ENCODE measurements at places on chromosomes 6 and 20. TPM values are rescaled to one million over a fixed set of nuclear protein-coding genes. Genes with fewer than 3 reads are reported as not detected.

Gene ASIP
- not detected for total RNA-seq

Gene MAK
- not detected for total RNA-seq

DNA sequence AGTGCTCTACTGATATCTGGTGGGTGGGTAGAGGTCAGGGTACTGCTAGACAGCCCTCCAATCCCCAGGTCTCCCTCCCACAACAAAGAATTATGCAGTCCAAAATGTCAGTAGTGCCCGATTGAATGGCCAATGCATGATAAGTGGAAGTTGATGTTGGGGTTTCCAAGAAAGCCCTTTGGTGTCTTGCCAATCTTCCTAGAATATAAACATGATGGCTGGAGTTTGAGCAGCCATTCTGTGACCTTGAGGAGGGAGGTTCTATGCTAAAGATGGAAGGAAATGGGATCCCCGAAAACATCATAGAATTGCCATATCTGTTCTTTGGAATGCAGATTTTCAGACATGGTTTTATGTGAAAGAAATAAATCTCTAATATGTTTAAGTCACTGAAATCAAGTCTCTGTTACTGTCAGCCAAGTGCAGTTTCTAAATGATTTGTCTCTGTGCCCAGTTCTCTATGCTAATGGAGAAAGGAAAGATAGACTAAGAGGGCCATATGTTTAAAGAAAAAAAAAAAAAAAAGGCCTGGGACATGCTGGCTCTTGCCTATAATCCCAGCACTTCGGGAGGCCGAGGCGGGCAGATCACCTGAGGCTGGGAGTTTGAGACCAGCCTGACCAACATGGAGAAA is 32.8 kb upstream of the PTPN1 start:
- H3K4me3 ChIP-seq, result no peak overlapping the region
- H3K27me3 ChIP-seq, result no peaks in the 10 kb centered on the region
- no peak overlapping the region for H3K27ac ChIP-seq
- no peaks in the 10 kb centered on the region for H3K36me3 ChIP-seq
- DNase-seq, result no peak

- no peaks in the 10 kb centered on the region for H3K27me3 ChIP-seq
- H3K4me3 ChIP-seq, result no peak overlapping the region
- peak overlapping the region; percentile 49 for H3K27ac ChIP-seq
- H3K4me1 ChIP-seq, result peaks cover 12% of the 10 kb centered on the region
- H3K36me3 ChIP-seq, result no peaks in the 10 kb centered on the region
Measured at GRCh38 chr20:48236000-48236970, 451.0 kb upstream of the SULF2 start.

GRCh38 chr20:38855356-38855755 is 49.9 kb downstream of the PPP1R16B start:
- H3K36me3 ChIP-seq, result no peaks in the 10 kb centered on the region
- H3K27me3 ChIP-seq, result no peaks in the 10 kb centered on the region
- peak overlapping the region; percentile 2 for H3K27ac ChIP-seq
- H3K4me1 ChIP-seq, result no peaks in the 10 kb centered on the region

DNA sequence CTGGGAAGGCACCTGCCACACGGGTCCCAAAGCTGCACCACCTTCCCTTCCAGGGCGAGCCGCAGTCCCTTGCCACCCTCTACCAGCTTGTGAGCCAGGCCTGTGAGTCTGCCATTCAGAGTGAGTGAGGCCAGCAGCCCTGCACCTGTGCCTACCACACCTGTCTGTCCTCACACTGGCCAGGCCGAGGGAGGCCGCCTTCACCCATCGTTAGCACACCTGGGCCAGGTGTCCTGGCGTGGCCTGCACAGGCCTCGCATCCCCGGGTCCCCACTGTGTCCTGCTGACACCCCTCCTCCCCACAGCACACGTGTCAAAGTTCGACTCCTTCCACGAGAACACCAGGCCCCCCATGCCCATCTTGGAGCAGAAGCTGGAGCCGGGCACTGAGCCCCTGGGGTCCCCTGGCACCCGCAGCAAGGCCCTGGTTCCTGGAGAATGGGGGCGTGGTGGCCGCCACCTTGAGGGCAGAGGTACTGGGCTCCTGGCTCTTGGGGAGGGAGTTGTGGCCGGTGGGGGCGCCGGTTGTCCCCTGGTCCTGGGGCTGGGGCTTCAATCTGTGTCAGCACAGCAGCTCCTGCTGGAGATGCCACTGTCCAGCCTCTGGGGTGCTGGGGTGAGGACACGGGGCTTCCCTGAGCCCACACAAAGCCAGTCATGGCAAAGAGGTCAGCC is 33.0 kb downstream of the CHRNA4 start:
- H3K27me3 ChIP-seq, result no peaks in the 10 kb centered on the region
- H3K27ac ChIP-seq, result no peak overlapping the region
- H3K4me3 ChIP-seq, result no peak overlapping the region
- no peaks in the 10 kb centered on the region for H3K4me1 ChIP-seq

GRCh38 chr6:100466410-100467128 is 1.8 kb upstream of the SIM1 start:
- H3K4me3 ChIP-seq, result no peak overlapping the region
- H3K36me3 ChIP-seq, result no peaks in the 10 kb centered on the region
- DNase-seq, result no peak

DNA sequence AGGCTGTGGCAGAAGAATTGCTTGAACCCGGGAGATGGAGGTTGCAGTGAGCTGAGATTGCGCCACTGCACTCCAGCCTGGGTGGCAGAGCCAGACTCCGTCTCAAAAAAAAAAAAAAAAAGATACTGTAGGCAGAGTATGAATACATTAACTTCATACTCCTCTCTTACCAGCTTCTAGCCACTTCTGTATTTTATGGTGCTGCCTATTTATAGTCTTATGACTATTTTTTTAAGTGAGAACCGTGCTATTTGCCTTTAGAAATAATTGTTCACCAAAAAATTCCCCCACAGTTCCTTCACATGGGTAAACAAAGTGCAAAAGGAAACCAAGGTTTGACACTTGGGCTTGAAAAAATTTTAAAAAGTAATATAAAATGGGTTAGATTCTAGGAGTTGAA is 1.5 kb upstream of the SNRNP48 start:
- no peak overlapping the region for H3K4me3 ChIP-seq
- DNase-seq, result no peak
- H3K36me3 ChIP-seq, result no peaks in the 10 kb centered on the region
- H3K27me3 ChIP-seq, result no peaks in the 10 kb centered on the region

GRCh38 chr6:167669553-167669849 is 157.2 kb upstream of the AFDN start:
- H3K27ac ChIP-seq, result no peak overlapping the region
- no peak for DNase-seq
- H3K4me1 ChIP-seq, result no peaks in the 10 kb centered on the region
- H3K4me3 ChIP-seq, result no peak overlapping the region
- H3K27me3 ChIP-seq, result no peaks in the 10 kb centered on the region
- H3K36me3 ChIP-seq, result no peaks in the 10 kb centered on the region

DNA sequence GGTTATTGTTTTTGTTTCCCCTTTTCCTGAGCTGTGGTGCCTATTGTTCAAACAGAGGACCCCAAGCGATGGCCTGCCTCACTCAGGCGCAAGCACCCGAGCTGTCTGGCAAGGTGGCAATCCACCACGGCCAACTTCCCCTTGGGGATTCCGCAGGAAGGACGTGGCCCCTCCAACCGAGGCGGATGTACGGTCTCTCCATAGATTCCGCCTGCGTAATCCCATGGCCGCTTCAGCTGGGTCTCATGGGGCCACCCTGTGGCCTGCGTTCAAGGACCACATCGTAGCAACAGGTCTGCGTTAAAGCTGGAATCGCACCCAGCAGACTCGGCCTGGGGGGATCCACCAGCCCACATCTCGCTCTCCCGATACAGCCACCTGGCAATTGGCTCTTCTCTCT is 79.9 kb downstream of the CEBPB start:
- H3K36me3 ChIP-seq, result no peaks in the 10 kb centered on the region
- no peak overlapping the region for H3K27ac ChIP-seq
- H3K27me3 ChIP-seq, result no peaks in the 10 kb centered on the region
- H3K4me3 ChIP-seq, result no peak overlapping the region

GRCh38 chr6:138596126-138596525 is 96.8 kb upstream of the NHSL1 start:
- no peaks in the 10 kb centered on the region for H3K4me1 ChIP-seq
- DNase-seq, result no peak
- no peak overlapping the region for H3K4me3 ChIP-seq
- H3K36me3 ChIP-seq, result no peaks in the 10 kb centered on the region
- no peaks in the 10 kb centered on the region for H3K27me3 ChIP-seq

DNA sequence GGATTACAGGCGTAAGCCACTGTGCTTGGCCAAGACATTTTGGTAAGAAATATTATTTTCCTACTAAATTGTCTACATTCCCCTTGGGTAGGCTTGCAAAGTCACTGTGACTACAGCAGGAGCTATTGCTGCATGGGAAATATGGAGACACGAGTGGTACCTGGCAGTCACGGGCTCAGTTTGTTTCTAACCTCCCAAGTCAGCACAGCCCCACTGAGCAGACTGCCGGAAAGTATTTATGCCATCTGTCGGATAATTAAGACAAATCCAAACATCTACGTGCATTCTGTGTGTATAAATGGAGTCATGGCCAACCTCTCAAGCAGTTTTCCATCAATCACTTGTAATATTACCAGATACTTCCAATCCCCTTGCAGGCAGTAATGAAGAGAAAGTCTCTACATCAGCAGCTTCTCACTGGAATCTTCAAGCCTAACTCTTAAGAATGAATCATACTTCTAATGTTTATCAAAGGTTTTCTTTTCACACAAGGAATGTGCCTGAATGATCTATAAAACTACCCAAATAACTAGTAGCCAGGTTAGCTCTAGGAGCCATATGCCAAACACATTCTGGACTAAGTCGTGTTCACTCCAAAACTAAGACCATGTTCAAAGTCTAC is 20.1 kb downstream of the PSMB1 start:
- H3K4me3 ChIP-seq, result no peak overlapping the region
- H3K27ac ChIP-seq, result no peak overlapping the region
- H3K27me3 ChIP-seq, result no peaks in the 10 kb centered on the region
- no peaks in the 10 kb centered on the region for H3K36me3 ChIP-seq
- no peaks in the 10 kb centered on the region for H3K4me1 ChIP-seq
- DNase-seq, result no peak

DNA sequence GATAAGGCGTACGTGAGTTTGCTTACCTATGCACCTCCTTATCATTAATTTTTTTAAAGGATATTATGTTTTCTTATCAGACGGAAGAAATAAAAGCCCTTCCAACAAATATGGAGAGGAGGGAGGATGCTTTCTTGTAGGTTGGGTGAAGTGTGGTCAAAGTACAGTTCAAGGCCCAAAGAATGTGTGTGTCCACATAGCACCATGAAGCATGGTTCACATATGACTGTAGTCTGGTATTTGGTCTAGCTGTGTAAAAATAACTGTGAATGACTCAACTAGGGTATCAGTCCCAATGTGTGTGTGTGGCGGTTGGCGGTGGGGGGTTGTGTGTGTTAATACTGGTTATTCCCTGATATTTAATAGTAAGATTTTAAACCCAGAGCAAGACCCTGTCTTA is 212.7 kb downstream of the TMEM242 start:
- no peaks in the 10 kb centered on the region for H3K36me3 ChIP-seq
- H3K27me3 ChIP-seq, result no peaks in the 10 kb centered on the region
- no peak overlapping the region for H3K27ac ChIP-seq
- H3K4me3 ChIP-seq, result no peak overlapping the region
- no peak for DNase-seq
